ENCODE measurements at places on chromosomes 12 and 14.
A peak's percentile ranks its signal among the peaks of the same experiment; 100 is the strongest.

DNA sequence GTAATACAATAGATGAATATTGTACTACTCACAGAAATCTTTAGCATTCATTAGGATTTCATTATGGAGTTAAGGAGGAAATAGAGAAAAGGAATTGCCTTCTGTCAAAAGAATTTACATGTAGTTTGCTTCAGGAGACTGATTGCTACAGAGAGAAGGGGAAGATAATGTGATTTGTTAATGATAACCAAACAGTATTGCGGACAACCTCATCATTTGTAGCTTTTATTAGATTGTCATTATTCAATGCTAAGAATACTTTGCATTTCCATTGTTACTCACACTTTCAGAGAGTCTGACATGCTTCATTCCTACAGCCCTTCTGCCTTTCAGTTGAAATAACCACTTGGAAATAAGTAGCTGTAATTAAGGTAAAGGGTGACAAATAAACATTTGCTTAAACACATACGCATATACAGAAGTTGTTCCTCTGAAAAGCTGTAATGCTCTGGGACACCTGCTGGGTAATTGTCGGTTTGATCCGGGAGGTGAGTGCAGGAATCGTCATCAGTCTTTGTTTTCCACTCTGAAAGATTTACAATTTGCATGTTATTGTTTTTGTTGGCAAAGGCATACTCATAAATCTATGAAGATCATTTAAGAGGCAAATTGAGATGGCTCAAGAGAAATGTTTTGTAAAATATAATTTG lies 600.2 kb downstream of the TRHDE start:
- no peak for DNase-seq

- no peak for DNase-seq
Observed at GRCh38 chr14:51883232-51883631, 22.8 kb downstream of the GNG2 start.

GRCh38 chr12:91397866-91398532 lies 215.4 kb upstream of the DCN start:
- DNase-seq = no peak

- DNase-seq = no peak
Observed at GRCh38 chr12:59637692-59638070, 41.9 kb downstream of the SLC16A7 start.

DNA sequence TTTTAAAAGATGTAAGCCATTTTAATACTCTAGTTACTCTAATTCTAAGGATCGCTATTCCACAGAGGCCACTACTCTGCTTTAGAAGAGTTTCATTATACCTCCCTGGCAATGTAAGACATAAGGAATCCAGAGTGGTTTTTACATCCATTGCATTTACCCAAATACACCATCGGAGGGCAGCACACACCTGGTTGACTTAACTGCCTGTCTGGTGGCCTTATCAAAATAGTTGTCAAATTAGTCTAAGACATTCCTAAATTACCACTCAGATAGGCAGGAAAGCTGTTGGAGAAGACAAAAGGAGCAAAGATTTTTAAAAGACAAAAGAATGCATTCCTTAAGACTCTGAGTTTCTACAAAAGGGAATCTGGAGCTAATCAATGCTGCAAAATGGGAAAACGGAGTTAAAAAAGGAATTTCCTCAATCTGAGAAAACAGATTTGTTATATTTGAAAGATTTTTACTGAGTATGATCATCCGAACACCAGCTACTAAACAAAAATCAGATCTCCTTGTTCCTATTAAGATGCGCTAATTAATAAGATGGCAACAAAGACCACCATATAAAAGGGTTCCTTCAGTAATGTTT lies 33.8 kb upstream of the FGD4 start:
- peak; percentile 55 for DNase-seq

- no peak for DNase-seq
Observed at GRCh38 chr14:31389946-31390345, 30.4 kb downstream of the HEATR5A start.
